ENCODE measurements at places on chromosomes 12 and 14. TPM values are rescaled to one million over a fixed set of nuclear protein-coding genes. Genes with fewer than 3 reads are reported as not detected.

The FSCB gene
- not detected for total RNA-seq

The TAS2R14 gene
- 1.6 TPM for total RNA-seq

The ENTPD5 gene
- total RNA-seq = 8.5 TPM

The ACTR10 gene
- total RNA-seq = 79.4 TPM

The KRT77 gene
- total RNA-seq = not detected

The DIO2 gene
- 0.08 TPM for total RNA-seq

The DBX2 gene
- not detected for total RNA-seq

The CMKLR1 gene
- not detected for total RNA-seq

The LPAR5 gene
- not detected for total RNA-seq

The CCER1 gene
- not detected for total RNA-seq

The PRIMA1 gene
- 0.95 TPM for total RNA-seq

The PLEKHD1 gene
- not detected for total RNA-seq

The NTS gene
- 91.2 TPM for total RNA-seq

The COX8C gene
- not detected for total RNA-seq
